ENCODE measurements at places on chromosomes 12 and 14. TPM values are rescaled to one million over a fixed set of nuclear protein-coding genes. Genes with fewer than 3 reads are reported as not detected.

Gene SLC25A47
- total RNA-seq = not detected

Gene FOS
- total RNA-seq = 81.8 TPM

Gene NELL2
- 106 TPM for total RNA-seq

Gene AQP2
- total RNA-seq = not detected

Gene SLC25A21
- not detected for total RNA-seq

GRCh38 chr14:54600717-54601109 lies 33.8 kb downstream of the SAMD4A start:
- peaks cover 6% of the 10 kb centered on the region for H3K27me3 ChIP-seq
- H3K27ac ChIP-seq = no peak overlapping the region
- DNase-seq = no peak
- no peak overlapping the region for H3K4me3 ChIP-seq
- H3K36me3 ChIP-seq = peaks cover 2% of the 10 kb centered on the region
- no peaks in the 10 kb centered on the region for H3K4me1 ChIP-seq

DNA sequence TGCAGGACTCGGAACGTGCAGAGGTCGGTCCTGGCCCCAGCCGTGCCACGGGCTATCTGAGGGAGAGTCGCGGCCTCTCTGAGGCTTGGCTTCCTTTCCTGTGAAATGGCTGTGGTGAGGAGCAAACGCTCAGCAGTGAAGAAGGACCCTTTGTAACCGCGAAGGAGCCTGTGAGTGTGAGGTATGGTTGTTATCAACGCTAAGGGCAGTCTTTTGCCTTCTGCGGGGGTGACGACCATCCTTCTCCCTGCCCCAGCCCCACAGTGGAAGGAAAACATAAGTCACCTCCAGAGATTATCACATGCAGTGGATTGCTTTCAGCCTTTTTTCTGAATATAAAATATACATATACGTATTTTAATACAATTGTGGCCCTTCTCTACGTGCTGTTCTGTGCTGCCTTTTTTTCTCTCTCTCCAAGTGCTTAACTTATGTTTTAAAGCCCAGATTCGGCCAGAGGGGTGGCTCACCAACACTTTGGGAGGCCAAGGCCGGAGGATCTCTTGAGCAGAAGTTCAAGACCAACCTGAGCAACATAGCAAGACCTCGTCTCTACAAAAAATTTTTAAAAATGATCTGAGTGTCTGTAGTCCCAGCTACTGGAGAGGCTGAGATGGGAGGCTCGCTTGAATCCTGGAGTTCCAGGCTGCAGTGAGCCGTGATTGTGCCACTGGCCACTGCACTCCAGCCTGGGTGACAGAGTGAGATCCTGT lies 17.4 kb downstream of the TAMALIN start:
- peaks cover 41% of the 10 kb centered on the region for H3K4me1 ChIP-seq
- no peak for DNase-seq
- peak overlapping the region; percentile 96 for H3K27ac ChIP-seq
- peaks cover 1% of the 10 kb centered on the region for H3K27me3 ChIP-seq
- no peaks in the 10 kb centered on the region for H3K36me3 ChIP-seq
- peak overlapping the region; percentile 76 for H3K4me3 ChIP-seq

- no peak overlapping the region for H3K4me3 ChIP-seq
- no peak overlapping the region for H3K27ac ChIP-seq
- H3K36me3 ChIP-seq = no peaks in the 10 kb centered on the region
- H3K27me3 ChIP-seq = peaks cover 17% of the 10 kb centered on the region
- DNase-seq = no peak
Measured at GRCh38 chr12:1499351-1499750, 95.0 kb downstream of the FBXL14 start.

DNA sequence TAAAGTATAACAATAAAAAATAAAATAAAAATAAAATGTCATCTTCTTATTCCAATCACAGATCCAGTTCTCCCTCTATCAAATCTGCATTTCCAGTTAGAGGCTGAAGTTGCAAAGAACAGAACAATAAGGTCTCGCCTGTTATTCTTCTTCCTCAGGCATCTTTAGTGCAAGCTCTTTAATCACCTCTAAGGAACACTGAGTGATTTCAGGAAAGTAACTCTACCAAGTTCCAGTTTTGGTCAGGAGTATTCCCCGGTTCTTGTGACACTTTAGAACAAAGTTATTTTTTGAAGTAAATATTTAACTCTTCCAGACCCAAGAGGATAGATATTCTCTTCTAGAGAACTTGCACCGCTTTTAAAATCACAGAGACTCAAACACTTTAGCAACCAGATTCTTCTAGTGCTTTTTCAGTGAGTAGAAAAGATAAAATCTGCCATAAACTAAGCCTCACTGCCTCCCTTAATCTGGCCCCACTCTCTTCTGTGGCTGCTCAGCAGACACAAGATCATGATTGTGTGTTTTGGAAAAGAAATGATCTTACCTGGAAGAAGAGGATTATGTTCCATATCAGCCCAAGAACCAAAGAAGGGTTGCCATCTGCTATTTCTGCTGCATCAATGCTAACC lies 57.9 kb upstream of the DICER1 start:
- DNase-seq = no peak
- H3K27me3 ChIP-seq = peaks cover 3% of the 10 kb centered on the region
- no peaks in the 10 kb centered on the region for H3K4me1 ChIP-seq
- no peak overlapping the region for H3K27ac ChIP-seq
- no peaks in the 10 kb centered on the region for H3K36me3 ChIP-seq

DNA sequence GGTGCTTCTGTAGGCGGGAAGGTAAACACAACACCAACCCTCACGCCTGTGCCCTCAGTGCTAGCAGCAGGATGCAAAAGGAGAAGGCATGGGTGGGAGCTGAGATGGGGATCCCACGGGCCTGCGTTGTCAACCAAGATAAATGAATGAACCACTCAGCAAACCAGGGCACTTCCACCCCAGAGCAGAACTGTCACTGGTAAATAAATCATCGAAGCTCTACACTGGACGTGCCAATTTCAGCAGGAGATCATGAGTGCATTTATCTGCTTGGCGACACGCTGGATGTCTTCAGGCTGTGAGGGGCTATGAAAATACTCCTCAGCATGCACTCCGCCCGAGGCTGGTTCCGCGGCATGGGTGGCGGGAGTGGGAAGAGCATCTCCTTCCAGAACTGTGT lies 33.2 kb downstream of the HSPB8 start:
- H3K27me3 ChIP-seq = no peaks in the 10 kb centered on the region
- H3K4me3 ChIP-seq = no peak overlapping the region
- H3K36me3 ChIP-seq = no peaks in the 10 kb centered on the region
- no peak for DNase-seq
- H3K4me1 ChIP-seq = no peaks in the 10 kb centered on the region

- H3K4me1 ChIP-seq = no peaks in the 10 kb centered on the region
- no peaks in the 10 kb centered on the region for H3K36me3 ChIP-seq
- no peak overlapping the region for H3K4me3 ChIP-seq
- H3K27ac ChIP-seq = no peak overlapping the region
Measured at GRCh38 chr14:38389681-38390080, 133.8 kb upstream of the CLEC14A start.

DNA sequence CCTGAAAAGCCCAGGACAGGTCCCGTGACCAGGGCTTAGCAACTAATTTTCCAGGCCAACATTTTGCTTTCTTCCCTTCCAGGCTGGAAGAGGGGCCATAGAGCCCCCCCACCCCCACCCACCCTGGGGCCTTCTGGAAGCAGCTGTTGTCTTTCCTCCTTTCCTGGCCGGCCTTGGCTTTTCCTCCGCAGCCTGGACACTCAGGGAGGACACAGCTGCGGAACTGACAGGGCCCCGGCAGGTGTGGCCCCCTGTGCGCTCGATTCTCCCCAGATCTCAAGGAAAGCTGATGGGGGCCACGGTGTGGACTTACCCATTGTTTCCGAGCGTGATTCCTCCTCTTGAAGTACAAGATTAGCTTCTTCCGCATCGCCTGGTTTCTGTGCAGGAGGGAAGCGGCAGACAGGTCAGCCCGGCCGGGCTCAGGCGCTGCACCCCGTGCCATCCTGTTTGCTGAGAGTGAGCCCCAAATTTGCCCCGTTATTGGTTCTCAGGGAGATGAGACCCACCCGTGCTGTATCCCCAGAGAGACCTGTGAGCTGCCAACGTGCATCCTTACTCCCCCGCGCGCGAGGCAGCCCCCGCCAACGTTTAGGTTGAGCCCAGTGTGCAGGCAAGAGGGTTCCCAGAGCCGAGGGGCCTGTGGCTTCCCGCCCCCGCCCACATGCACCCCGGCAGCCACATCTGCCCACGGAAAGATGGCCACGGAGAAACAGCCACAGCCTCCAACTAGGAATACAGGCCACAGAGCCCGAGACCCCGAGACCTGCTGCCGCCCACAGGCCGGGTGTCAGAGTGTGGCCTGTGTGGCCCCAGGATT lies 129.6 kb downstream of the NCOR2 start:
- peak; percentile 32 for DNase-seq
- H3K4me3 ChIP-seq = no peak overlapping the region
- H3K4me1 ChIP-seq = no peaks in the 10 kb centered on the region
- H3K36me3 ChIP-seq = peaks cover 7% of the 10 kb centered on the region
